Uterus (tissue), 4 donors: ENCODE measurements at places on chromosomes 12 and 14. TPM values are rescaled to one million over a fixed set of nuclear protein-coding genes. Genes with fewer than 3 reads are reported as not detected.

The CRIP1 gene
- total RNA-seq: 64.7 TPM

GRCh38 chr12:1234073-1234472 lies 243.1 kb downstream of the ERC1 start:
- no peaks in the 10 kb centered on the region for H3K27me3 ChIP-seq
- no peak overlapping the region for H3K27ac ChIP-seq
- H3K36me3 ChIP-seq: no peaks in the 10 kb centered on the region
- H3K4me1 ChIP-seq: no peaks in the 10 kb centered on the region
- no peak for DNase-seq

The PPFIBP1 gene
- 139 TPM for total RNA-seq

The PTPRQ gene
- total RNA-seq: 1.3 TPM

The EFS gene
- 4.1 TPM for total RNA-seq

GRCh38 chr14:66758031-66758613 lies 250.2 kb downstream of the GPHN start:
- H3K36me3 ChIP-seq: no peaks in the 10 kb centered on the region
- no peak overlapping the region for H3K4me3 ChIP-seq

The ARID4A gene
- total RNA-seq: 33.2 TPM

The NANOG gene
- total RNA-seq: not detected

DNA sequence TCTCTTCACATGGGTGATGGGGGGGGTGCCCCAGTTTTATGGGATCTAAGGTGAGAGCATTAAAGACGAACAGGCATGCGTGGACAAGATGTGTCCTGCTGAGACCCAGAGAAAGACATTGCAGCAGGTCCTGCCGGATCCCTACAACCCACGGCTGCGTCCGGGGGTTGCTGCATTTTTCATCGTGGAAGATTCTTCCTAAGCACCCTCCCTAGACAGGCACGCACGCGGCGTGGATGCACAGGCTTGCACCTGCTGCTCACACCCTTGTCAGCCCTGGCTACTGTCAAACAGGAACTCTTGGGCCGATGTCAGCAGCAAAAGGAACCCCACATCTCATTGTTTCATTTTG lies 280.6 kb upstream of the RTL1 start:
- H3K27ac ChIP-seq: no peak overlapping the region
- no peaks in the 10 kb centered on the region for H3K36me3 ChIP-seq
- H3K27me3 ChIP-seq: no peaks in the 10 kb centered on the region
- H3K4me1 ChIP-seq: no peaks in the 10 kb centered on the region
- DNase-seq: peak; percentile 8

DNA sequence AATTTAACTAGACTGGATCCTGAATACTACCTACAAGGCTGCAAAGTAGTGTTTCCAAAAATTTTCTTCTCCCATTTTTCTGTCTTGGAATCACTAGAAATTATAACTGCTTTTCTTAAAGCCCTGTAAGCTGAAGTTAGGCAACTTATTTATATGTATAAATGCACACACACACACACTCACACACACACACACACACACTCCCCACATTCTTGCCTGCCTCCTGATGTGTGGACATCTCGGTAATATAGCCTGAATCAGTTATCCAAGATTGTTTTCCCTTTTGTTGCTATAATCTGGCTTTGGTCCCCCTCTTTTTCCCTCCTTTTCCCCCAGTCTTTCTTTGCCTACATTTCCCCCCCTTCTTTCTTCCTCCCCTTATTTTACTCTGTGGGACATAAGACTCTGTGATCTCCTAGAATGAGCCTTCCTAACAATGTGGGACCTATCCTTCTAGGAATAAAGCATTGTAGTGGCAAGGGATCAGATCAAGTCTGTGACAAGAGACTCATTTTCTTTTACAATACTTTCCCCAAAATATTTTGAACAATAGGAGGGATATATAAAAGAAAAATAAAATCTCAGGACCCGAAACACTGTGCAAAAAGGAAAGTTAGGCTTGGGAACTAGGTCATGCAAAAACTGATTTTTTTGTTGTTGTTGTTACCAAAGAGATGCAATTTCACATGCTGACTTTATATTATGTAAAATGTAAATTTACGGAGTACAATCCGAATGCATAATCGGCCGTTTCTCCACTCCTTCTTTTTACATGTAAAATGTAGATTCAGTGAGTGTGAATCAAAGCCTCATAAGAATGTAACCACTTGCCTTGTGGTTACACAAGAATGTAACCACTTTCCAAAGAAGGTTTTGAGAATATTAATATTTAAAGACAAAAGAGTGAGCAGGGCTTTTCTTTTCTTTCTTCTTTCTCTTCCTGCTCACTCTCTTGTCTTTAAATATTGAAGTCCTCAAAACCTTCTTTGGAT lies 26.3 kb upstream of the CD69 start:
- H3K4me1 ChIP-seq: no peaks in the 10 kb centered on the region
- no peak overlapping the region for H3K4me3 ChIP-seq
- no peaks in the 10 kb centered on the region for H3K36me3 ChIP-seq
- no peak for DNase-seq

- no peak overlapping the region for H3K4me3 ChIP-seq
- no peak for DNase-seq
- peaks cover 2% of the 10 kb centered on the region for H3K36me3 ChIP-seq
- H3K4me1 ChIP-seq: no peaks in the 10 kb centered on the region
- no peak overlapping the region for H3K27ac ChIP-seq
Observed at GRCh38 chr12:81294325-81295190, 216.7 kb downstream of the ACSS3 start.

GRCh38 chr12:65300679-65301349 lies 22.3 kb downstream of the MSRB3 start:
- H3K27me3 ChIP-seq: no peaks in the 10 kb centered on the region
- no peak overlapping the region for H3K27ac ChIP-seq
- no peaks in the 10 kb centered on the region for H3K4me1 ChIP-seq
- H3K4me3 ChIP-seq: no peak overlapping the region

DNA sequence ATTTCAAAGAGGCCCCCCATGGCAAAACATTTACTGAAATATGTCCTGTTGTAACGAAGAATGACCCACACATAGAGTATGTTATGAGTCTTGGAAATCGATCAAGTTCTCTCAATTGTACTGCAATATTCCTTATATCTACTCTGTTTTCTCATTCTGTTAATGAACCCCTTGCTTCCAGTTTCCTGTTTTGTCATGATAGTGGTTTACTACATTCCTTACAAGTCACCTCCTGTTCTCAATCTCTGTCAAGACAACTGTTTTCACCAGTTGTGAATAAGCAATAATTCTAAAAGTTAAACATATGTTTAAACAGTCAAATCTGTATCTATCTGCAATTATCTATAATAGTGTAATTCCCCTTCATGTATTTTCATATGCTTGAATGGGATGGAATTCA lies 16.4 kb upstream of the ARID2 start:
- no peaks in the 10 kb centered on the region for H3K4me1 ChIP-seq
- no peak for DNase-seq
- H3K27ac ChIP-seq: no peak overlapping the region
- H3K27me3 ChIP-seq: no peaks in the 10 kb centered on the region
